ENCODE measurements at places on chromosomes 16 and 17. TPM values are rescaled to one million over a fixed set of nuclear protein-coding genes. Genes with fewer than 3 reads are reported as not detected.

The TBX21 gene
- total RNA-seq: 9.4 TPM

The RAB37 gene
- 93.8 TPM for total RNA-seq

The TP53TG3B gene
- total RNA-seq: not detected

The CCDC144A gene
- total RNA-seq: 3.0 TPM

The CRYBA1 gene
- total RNA-seq: not detected

The CD300LG gene
- not detected for total RNA-seq

The AARS1 gene
- 82.8 TPM for total RNA-seq

The ATP2C2 gene
- total RNA-seq: not detected

The SLC13A2 gene
- total RNA-seq: not detected

The COX6A2 gene
- not detected for total RNA-seq

The NAGPA gene
- total RNA-seq: 13.7 TPM

The MFAP4 gene
- total RNA-seq: not detected

The FBXO39 gene
- 1.6 TPM for total RNA-seq

The MLX gene
- 69.6 TPM for total RNA-seq

The EVPL gene
- 0.16 TPM for total RNA-seq

The GDPD1 gene
- 2.5 TPM for total RNA-seq

Data from T-helper 2 cell treated with Interferon-gamma antibody and Interleukin-4, amounts not matched to agents 100 ng/mL and 5 ng/mL, for 36 hours (primary cell).